H1 (cell line): ENCODE measurements at places on chromosomes 1 and 21. TPM values are rescaled to one million over a fixed set of nuclear protein-coding genes. Genes with fewer than 3 reads are reported as not detected.

The PADI3 gene
- 0.37 and 0.44 TPM in 2 replicates for total RNA-seq

The GJA8 gene
- not detected in 2 replicates for total RNA-seq

The FPGT gene
- 3.8 and 4.1 TPM in 2 replicates for total RNA-seq

The HAPLN2 gene
- 0.19 TPM in 1 of 2 replicates, not detected in the other for total RNA-seq

The NCDN gene
- total RNA-seq: 35.4 and 36.5 TPM in 2 replicates

- no peak for DNase-seq
Observed at GRCh38 chr1:205191622-205192021, 19.9 kb downstream of the DSTYK start.

DNA sequence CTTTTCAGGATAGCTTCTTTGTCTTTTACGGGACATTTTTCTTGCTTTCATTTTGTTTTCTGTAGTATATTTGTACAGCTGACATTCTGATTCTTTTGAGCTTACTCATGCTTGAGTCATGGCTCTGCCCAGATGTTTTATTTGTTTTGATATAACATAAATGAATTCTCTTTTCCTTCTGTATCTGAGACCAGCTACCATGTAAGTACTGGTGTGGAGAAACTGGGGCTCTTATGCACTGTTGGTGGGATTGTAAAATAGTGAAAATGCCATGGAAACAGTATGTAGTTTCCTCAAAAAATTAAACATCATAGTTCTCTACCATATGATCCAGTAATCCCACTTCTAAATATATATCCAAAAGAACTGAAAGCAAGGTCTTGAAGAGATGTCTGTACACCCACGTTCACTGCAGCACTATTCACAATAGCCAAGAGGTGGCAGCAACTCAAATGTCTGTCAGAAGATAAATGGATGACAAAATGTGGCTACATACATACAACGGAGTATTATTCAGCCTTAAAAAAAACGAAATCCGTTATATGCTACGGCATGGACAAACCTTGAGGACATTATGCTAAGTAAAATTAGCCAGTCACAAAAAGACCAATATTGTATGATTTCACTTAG is 61.4 kb downstream of the EIF2B3 start:
- DNase-seq: no peak

DNA sequence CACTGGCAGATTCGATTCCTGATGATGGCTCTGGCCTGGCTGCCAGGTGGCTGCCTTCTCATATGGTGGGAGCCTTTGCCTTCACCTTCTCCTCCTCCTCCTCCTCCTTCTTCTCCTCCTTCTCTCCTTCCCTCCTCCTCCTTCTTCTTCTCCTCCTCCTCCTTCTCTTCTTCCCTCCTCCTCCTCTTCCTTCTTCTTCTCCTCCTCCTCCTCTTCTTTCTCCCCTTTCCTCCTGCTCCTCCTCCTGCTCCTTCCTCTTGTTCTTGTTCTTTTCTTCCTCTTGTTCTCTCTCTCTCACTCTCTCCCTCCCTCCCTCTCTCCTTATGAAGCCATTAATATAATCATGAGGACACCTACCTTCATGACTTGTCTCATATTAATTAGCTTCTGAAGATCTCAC is 278.7 kb downstream of the CAMTA1 start:
- DNase-seq: no peak

GRCh38 chr1:27545271-27545670 is 55.3 kb upstream of the WASF2 start:
- no peak for DNase-seq
